ENCODE measurements at places on chromosomes 7 and 10.

DNA sequence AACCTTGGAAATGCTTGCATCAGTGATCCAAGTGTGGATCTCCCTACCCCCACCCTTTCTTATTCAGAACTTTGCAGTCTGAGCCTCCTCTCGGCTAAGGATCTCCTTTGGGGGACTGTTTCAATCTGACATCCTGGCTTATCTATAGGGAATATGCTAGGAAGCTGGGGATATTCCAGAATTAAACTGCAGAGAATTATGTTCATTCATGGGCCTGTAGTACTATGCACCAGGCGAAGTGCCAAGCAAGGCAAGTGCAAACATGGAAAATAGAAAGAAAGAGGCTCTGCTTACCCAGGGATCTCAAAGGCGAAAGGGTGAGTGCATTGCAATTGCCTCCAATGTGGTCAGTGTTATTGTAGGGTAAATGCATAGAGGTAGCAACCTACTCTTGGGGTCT, 96.5 kb downstream of the CACNB2 start:
- no peak for DNase-seq

GRCh38 chr10:49379596-49380410, 16.1 kb downstream of the DRGX start:
- no peak for DNase-seq

DNA sequence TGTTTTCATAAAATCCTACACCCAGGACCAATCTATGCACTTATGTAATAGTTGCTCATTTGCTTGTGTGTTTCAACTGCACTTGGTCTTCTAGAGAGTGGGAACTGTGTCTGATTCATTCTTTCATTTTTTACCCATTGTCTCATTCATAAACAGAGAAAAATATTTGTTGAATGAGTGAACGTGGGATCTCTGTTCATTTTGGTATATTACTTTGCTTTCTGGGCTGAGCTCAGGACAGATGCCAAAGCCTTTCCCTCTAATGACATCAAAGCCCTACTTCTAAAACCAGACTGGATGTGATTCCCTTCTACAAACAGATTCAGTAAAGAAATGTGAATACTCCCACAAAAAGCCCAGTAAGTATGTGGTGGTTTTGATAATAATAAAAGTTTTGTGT, 145.2 kb downstream of the ST7 start:
- DNase-seq = no peak

DNA sequence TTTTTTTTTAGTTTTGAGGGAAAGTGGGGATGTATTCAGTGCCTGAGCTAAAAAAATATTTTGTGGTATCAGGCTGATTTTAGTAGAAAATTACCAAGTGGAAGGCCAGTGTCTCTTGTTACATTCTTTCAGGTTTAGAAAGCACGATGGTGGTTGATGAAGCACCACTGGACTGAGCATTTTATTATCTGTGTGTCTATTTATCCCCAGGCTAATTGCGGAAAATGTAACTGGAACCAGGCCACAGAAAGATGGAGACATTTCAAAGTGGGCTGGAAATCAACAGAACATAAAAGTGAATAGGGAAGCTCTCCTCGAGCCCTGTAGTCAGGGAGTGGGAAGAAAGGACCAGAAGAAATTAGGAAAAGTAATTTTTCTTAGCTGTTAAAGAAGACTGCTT, 261.0 kb downstream of the STK31 start:
- no peak for DNase-seq

DNA sequence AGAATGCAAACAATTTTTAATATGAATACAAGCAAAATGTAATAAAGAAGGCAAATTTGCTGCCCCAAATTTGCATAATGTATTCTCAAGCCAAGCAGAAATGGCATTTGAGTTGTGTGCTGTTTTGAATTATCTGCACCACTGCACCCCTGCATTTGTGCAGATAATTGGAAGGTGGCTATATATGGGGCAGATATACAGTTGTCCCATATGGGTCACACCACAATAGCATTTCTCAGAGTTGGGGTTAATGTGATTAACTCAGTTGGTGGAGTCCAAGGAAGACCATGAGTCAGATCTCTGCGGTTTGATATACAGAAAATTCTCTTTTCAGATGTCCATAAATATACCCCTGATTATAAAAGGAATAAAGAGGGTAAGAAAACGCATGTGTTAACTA, 68.9 kb upstream of the EXOC4 start:
- no peak for DNase-seq

DNA sequence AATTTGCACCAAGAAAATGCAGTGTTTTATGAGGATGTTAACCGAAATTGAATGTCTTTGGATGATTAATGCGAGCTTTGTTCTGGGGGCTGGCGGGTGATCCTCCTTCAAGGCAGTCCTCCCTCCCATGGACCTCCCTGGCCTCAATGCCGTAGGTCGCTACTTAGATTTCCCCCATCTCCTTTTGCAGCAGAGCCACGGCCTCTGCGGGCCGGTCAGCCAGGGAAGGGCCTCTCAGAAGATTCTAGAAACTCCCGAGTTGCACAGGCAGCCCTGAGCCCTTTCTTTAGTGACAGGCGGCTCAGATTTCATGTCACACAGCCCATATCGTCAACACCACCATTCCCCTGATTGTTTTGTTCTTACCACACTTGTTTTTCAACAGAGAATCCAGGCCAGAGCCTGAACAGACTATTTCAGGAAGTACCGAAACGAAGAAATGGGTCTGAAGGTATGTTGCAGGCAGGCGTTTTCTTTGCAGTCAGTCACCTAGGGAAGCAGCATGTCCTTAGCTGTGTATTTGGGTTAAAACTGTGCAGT, 88.2 kb upstream of the SH2B2 start:
- DNase-seq = no peak

DNA sequence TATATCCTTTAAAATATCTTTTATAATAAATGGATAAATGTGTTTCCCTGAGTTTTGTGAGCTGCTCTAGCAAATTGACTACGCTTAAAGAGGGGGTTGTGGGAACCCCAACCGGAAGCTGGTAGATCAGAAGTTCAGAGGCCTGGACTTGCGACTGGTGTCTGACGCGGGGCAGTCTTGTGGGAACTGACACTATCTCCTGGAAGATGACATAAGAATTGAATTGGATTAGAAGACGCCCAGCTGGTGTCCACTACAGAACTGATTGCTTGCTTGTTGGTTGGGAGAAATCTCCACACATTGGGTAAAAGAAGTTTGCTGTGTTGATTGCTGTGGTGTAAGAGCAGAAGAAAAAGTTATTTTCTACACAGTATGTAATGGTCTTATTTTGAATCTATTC, 51.1 kb upstream of the AHR start:
- DNase-seq = no peak

DNA sequence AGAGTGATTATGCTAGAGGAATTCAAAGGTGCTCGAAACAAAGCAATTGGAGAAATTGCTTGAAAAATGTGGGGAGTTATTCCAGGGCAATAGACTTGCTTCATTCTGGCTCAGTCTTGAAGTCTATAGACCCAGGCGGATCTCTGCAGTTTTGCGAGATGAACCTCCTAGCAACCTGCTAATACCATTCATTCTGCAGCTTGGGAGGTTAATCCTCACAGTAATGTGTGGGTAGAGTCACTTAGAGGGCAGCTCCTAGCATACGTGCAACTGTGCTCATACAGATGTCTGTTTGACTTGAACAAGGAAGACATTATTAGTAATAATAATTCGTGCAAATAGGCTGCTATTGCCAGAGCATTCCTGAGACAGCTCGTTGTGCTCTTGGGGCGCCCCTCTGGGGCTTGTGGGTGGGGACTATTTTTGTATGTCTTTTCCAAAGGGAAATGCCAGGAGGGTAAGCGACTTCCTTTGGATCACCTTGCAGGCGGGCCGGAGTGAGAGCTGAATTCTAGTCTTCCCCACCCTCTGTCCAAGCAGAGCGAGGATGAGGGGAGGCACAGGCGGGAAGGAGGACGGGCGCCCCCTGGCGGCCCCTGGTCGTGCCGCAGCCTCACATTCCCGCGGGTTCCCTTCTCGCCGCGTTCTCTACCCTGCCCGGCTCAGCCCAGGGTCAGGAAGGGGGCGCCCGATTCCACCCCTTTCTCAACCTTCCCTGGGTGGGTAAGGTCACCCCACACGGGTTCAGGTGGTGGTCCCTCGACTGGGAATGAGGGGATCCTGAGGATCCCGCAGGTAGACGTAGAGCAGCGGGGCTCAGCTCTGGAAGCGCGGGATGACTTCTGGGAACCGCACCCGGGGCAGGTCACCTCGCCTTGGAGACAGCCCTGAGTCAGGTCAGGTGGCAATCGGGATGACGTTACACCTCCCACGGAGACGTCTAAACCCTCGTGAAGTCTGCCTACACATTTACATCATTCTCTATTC, 241.5 kb downstream of the PHTF2 start:
- DNase-seq = peak; percentile 35

DNA sequence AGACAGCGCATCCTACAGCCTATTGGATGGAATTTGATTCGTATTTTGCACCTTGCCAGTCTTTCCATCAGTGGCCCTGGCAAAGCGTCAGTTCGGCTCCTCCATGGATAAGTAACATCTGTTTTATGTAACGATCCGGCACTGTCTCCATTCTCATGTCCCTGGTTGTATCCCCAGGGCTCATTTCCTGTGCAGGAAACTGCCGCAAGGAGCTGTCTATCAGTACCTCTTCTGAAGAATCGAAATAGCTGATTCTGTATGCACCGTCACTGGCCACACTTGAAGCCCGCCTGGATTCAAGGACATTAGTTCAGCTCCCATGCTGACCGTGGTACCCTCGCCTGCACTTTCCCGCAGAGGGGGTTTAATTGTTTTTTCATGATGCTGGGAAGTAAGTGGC, 53.1 kb upstream of the NPS start:
- DNase-seq = no peak

DNA sequence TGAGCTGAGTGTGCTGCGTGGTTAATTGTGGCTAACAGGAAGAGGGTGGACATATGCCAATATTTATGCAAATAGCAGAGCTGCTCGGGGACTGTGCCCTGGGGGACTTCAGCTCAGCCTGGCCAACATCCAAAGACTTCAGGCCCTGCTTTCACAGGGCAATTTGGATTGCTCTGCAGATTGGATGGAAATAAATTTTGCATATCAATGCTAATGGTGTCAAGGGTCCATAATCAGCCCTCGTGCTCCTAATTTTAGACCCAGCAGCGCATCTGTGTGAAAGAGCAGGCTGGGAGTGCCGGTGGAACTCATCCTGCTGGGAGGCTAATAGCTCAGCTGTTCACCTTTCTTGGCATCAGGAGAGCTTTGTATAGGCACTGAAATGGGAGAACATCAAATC, 270.1 kb downstream of the TCERG1L start:
- no peak for DNase-seq

DNA sequence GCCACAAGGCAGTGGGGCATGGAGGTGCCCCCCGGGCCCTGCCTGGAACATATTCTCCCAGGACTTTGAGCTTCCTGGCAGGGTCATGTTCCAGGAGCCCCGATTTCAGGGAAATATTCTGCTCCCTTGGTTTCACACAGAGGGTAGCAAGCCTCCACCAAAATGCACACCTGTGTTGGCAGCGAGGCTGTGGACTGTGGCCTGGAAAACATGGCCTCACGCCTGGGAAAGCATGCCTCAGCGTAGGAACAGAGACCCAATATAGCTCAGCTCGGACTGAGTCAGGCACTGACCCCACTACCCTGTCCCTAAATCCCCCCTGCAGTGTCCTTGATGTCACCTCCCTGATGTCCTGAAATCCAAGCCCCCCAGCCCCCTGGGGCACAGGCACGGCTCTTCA, 92.0 kb downstream of the KCNMA1 start:
- DNase-seq = no peak

DNA sequence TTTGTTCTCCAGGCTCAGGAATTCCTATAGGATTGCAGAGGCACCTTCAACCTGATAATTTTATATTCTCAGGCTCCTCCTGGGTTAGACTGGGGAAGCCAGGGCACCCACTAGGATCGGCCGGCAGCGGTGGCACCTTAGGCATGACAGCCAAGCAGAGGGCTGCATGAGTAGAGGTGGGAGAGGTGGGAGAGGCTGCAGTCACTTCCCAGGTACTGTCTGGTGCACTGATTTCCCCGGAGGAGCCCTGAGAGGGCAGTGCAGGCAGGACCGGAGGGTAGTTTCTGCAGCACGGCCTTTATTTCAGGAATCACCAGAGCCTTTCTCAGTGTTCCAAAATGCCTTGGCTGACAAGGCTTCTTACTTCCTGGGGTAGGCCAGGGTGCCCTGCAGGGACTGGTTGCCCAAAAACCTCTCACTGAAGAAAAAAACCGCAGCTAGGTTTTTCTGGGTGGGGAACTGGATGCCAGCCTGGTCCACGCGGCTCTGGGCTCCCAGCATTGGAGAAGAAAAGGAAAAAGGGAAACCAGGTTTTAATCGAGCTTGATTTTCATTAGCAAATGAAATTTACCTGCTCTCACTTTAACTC, 3.6 kb upstream of the HOXA13 start:
- no peak for DNase-seq

DNA sequence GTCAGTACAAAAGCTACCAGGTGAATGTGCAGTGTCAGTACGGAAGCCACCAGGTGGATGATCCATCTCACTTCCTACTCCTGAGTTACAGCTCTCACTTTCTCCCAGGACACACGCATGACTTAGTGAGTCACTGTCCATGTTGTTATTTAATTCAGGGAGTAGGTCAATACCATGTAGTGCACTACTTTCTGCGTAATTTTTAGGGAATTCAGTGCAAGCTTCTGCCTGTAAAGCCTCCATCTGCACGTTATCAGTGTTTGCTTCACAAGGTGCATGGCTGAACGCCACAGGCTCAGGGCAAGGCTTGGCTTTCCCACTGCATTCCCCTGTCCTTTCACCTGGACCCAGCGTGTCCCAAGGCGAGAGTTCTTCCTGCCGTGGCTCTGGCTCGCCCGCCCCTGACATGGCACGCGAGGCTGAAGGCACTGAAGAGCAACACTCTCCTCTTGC, 59.5 kb downstream of the LARP4B start:
- no peak for DNase-seq

DNA sequence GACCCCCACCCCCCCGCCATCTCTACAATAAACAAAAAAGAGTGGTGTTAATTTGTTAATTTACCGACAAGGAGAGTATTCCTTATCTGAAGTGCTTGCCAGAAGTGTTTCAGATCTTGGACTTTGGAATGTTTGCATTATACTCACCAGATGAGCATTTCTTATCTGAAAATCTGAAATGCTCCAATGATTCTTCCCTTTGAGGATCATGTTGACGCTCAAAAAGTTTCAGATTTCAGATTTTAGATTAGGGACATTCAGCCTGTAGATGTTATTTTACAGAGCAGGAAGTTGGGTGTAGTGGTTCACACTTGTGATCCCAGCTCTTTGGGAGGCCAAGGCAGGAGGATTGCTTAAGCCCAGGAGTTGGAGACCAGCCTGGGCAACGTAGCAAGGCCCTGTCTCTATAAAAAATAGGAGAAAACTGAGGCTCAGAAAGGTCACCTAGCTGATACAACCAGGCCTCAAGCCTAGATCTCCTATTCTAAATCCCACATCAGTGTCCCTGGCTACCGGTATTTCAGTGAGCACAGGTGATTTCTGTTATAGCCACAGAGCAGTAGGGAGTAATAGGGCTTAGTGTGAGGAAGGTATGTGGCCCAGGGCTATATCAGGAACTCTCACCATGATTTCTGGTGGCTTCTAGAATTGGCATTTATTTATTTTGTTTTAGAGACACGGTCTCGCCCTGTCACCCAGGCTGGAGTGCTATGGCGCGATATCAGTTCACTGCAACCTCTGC, 35.4 kb downstream of the TMEM120A start:
- no peak for DNase-seq

GRCh38 chr7:34184466-34184865, 279.1 kb downstream of the BMPER start:
- DNase-seq = no peak

- DNase-seq = no peak
Measured at GRCh38 chr10:10270126-10271050, 747.3 kb upstream of the CELF2 start.
